ENCODE measurements at places on chromosomes 6 and 20.

DNA sequence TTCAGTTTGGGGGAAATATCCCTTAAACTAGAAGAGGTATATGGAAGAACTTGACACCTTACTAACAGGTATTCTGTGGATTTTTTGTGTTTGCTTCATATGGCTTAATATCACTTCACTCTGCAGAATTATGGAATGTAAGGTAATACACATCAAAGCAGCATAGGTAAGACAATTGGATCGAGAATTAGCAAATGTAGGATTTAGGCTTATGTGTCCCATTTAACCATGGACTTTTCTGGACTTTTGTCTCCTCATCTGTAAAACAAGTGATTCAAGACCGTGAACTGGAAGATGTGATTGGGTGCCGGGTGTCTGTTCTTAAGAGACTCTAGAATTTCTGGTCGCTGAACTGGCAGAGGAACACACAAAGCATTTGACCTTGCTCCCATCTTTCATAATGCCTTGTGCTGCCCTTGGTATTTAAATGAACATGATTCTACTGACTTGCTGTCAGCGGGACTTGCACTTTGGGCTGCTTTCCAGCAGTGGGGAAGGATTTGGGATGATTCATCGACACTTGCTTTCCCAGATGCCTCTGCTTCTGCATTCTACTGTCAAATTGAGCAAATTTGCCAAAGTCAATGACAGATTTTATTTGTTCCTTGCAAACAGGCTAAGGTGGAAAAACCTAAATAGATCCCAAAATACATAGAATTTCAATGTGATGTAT is 199.8 kb downstream of the PLCB1 start:
- DNase-seq, result no peak

GRCh38 chr20:34709831-34710567 is 5.9 kb downstream of the TP53INP2 start:
- peak; percentile 30 for DNase-seq

- no peak for DNase-seq
Observed at GRCh38 chr6:36243562-36244212, 26.2 kb upstream of the PNPLA1 start.

- no peak for DNase-seq
Observed at GRCh38 chr20:25064561-25065071, 6.7 kb upstream of the ACSS1 start.

GRCh38 chr6:107491138-107491609 is 1.3 kb downstream of the SOBP start:
- no peak for DNase-seq

DNA sequence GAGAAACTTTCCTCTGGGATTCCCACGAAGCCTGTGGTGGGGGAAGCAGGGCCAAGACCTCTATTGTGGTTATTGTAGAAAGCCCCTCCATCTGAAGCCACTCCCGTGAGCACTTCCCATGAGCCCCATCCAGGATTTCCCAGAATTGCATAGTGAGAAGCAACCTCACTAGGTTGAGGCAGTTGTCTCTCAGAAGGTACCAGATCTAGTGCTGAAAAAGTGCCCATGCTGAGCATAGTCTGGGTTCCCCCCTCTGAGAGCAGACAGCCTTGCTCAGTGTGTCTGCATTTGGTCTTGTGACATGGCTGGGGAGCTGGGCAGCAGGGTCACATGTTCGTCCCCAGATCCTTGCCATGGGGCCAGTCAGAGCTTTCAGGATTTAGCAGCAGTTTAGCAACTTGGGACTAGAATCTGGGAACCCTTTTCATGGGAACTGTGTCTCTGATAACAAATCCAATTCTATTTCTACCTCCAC is 38.6 kb downstream of the SLC9A8 start:
- DNase-seq, result no peak

GRCh38 chr6:168533414-168533813 is 92.4 kb downstream of the SMOC2 start:
- DNase-seq, result no peak

DNA sequence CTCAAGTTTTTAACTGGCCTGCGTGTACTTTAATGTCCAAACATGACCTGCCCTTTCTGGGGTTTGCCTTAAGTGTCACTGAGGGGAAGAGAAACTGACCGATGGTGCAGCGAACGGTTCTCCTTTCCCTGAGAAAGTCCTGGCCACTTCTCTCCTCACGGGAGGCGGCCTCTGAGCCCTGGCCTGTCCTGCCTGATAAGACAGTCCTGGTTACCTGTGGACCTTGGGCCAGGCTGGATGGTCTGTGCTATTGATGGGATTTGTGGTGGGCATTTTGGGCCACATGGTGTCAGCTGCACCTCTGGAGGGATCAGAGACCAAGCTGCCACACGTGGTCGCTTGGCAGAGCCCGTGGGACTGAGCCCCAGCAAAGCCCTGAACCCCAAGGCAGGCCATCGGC is 11.6 kb upstream of the NTSR1 start:
- DNase-seq, result no peak

- no peak for DNase-seq
Observed at GRCh38 chr20:32487381-32487780, 97.8 kb downstream of the NOL4L start.

DNA sequence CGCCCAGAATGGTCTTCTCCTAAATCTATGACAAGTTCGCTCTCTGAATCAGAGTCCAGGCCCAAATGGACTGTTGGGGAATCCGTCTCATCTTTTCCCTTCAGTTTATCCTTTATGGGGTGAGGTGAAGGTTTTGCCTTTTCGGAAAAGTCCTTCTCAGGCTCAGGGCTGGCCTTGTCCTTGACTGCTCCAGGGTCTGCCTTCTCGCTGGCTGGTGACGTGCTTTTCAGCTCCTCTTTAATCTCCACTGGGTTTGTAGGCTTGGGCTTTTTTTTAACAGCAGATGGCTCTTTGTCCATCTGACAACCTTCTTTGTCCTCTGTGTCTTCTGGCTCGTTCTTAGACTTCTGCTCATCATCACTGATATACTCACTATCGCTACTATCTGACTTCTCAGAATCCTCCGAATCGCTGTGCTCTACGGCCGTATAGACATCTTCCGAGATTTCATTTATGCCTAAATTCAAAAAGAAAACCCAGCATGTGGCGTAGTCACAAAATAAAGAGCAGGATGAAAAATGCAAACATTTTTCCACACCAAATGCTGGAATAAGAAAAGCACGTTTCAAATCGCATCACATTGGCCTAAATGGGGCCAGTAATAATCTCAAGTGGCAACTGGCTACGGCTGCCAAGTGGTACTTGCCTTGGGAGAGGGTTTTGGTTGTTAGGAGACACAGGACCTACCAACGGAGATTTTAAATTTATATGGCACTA is 110.3 kb downstream of the ZMYND8 start:
- no peak for DNase-seq

GRCh38 chr20:33788351-33789049 is 22.6 kb upstream of the CHMP4B start:
- no peak for DNase-seq

DNA sequence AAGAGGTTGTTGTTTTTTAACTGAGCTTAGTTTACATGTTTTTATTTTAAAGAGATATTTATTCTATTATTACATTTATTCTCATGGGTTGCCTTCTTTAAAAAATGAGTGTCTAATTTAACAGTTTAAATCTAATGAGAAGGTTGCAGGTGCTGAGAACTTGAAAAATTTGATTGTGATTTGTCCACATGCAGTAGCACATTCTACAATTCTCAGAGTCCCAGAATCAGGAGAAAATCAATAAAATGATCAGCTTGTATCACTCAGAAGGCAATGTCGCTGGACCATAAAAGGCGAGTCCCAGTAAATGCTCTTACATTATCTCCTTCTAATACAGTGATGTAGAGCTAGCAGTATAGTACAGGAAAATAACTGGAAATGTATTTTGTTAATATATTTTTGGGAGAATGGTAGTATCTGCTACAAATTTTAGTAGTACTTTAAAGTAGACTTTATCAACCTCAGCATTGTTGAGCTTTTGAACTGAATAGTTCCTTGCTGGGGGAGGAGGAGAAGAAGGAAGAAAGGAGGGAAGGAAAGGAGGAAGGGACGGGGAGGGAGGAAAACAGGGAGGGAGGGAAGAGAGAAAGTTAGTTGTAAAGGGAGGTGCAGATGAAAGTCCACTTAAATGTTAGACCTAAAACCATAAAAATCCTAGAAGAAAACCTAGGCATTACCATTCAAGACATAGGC is 458.0 kb downstream of the DOK5 start:
- no peak for DNase-seq

GRCh38 chr20:6533351-6533750 is 234.1 kb upstream of the BMP2 start:
- no peak for DNase-seq

All from stimulated activated CD8-positive, alpha-beta memory T cell treated with anti-CD3 and anti-CD28 coated beads, Interleukin-2, amount 100 ng/mL, for 1 hour (primary cell).